Astrocyte of the hippocampus (primary cell): ENCODE measurements at places on chromosomes 3 and 15.
A peak's percentile ranks its signal among the peaks of the same experiment; 100 is the strongest.

DNA sequence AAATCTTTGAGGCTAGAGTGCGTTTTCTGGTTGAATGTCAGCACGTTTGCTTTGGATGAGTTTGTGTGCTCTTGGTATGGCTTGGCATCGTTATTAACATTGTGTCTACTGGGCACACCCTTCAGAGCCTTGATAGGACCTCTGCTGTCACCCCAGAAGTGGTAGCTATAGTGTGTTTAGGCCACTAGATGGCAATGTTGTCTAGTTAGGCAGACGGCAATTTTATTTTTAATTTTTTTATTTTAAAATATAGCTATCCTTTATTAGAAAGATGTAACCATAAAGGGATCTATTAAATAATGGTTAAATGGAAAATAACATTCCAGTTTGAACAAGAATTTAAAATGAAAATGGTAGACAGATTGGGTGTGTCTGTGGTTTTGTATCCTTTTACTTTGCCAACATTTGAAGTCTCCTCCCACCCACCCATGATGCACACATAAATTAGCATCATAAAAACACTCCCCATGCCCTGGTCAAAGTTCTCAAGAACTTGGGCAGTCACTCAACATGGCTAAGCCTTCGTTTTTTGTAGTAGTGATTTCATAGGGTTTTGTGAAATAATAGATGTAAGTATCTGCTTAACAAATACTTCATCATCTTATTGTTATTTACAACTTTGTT lies 200.7 kb downstream of the KCNH8 start:
- DNase-seq: peak; percentile 45

DNA sequence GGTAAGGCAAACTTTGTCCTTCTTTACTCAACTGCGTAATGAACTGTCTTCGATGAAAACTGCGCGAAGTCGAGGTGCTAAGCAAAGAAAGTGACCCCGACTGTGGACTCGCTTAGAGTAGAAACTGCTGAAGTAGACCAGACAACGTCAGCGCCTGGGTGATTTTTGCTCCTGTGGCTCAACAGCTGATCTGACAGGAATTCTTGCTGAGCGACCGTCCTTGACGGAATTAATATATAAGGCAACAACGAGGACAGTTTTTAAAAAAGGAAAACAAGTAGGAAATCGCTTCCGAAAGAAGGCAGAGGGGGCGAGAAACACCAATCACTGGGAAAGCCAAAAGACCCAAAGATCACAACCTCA lies 541 bp downstream of the RPS27L start:
- DNase-seq: peak; percentile 59

DNA sequence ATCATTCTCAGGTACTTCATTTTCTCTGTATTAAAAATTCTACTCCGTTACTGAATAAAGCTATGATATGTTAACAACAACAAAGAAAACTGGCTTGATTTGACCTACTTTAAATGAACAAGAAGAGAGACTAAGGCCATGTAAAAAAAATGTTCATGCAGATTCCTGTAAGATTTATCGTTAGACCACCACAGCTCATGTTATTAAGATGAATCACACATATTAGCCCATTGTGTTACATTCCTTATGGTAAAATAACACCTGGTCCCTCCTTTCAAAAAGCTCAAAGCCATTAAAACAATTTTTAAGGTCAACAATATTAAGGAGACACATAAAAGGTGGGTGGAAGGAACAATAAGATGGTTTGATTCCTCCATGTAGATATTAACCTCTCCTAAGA lies 6.3 kb downstream of the THOC7 start:
- peak; percentile 53 for DNase-seq

- DNase-seq: peak; percentile 5
Measured at GRCh38 chr3:184907681-184908649, 96.0 kb downstream of the VPS8 start.

DNA sequence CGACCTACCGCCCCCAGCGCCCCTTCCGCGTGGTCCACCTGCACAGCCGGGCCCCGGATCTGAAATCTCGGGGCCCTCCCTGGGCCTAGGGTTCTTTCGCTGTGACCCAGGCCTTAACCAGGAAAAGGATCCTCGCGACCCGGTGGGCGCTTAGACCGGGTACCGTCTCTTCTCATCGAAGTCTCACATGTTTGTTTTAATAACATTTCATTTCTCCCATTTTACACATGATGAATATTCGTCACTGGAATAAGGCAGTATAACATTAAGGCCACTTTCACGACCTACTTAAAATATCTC lies 277 bp upstream of the DALRD3 start:
- DNase-seq: no peak

- no peak for DNase-seq
Measured at GRCh38 chr3:12495749-12496452, 11.6 kb downstream of the TSEN2 start.

GRCh38 chr3:29067007-29067406 lies 213.9 kb upstream of the RBMS3 start:
- DNase-seq: peak; percentile 11

DNA sequence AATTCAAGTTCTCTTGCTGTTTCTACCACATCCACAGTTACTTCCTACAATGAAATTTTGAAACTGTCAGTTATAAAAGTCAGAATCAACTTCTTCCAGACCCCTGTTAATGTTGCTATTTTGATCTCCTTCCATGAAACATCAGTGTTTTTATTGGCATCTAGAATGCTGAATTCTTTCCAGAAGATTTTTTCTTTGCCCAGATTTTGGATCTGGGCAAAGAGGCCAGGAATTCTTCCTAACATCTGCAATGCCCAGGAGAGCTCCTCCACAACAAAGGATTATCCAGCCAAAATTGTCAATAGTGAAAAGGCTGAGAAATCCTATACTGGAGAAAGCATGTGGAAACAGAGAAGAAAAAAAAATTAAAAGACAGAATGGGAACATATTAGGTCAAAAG lies 75.5 kb downstream of the SERPINI1 start:
- DNase-seq: peak; percentile 11

DNA sequence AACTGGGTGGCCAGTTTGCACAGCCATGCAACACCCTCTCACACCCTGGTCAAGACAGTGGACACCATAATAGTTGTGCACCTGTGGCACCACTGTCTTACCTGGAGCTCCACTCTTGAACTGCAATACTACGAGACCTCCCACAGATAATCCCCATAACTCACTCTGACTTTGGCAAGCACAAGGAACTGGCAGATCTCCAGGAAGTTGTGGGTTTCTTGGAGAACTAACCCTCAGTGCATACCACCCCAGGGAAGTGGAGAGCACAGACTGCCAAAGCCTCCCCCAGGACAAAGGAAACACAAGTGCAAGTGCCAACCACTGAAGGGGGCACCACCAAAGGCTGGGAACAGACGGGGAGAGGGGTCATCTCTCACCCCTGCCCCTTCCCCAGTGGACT lies 318.6 kb downstream of the SUCLG2 start:
- DNase-seq: peak; percentile 84

GRCh38 chr3:53045518-53046170 lies at the start of gene SFMBT1:
SFMBT1 (minus strand) TSS chr3:53046073; CDS start chr3:52969128, 76,945 bp downstream.
- DNase-seq: peak; percentile 90

DNA sequence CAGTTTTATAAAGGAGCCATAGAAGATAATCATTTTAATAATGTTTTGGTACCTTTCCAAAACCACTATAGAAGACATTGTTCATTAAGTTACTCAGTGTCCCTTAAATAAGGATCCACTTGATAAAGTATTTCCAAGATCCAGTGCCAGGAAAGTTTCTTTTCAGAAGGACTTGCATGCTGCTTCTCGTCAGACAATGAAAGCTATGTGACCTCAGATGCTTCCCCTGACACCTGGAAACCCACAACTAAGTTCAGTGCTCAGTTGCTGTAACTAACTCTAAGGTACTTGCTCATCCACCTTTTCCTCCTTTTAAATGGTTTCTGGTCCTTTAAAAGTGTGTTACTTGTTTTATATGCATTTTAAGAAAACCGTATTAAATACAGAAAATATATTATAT lies 7.3 kb downstream of the SSR3 start:
- peak; percentile 63 for DNase-seq

GRCh38 chr3:74423867-74424266 lies 190.6 kb downstream of the CNTN3 start:
- no peak for DNase-seq

GRCh38 chr3:124203292-124203691 lies 211.4 kb upstream of the ROPN1 start:
- no peak for DNase-seq

- DNase-seq: peak; percentile 67
Measured at GRCh38 chr15:70974004-70974832, 81.6 kb downstream of the LRRC49 start.

- peak; percentile 72 for DNase-seq
Measured at GRCh38 chr15:88704791-88705768, 66.3 kb downstream of the ISG20 start.

GRCh38 chr15:50753463-50753862 lies 12.0 kb downstream of the SPPL2A start:
- no peak for DNase-seq

GRCh38 chr3:85567071-85567676 lies 608.4 kb downstream of the CADM2 start:
- DNase-seq: peak; percentile 42

GRCh38 chr3:146142757-146143156 lies 18.2 kb downstream of the PLOD2 start:
- peak; percentile 67 for DNase-seq

- no peak for DNase-seq
Measured at GRCh38 chr15:45586125-45586524, 1.1 kb upstream of the BLOC1S6 start.

DNA sequence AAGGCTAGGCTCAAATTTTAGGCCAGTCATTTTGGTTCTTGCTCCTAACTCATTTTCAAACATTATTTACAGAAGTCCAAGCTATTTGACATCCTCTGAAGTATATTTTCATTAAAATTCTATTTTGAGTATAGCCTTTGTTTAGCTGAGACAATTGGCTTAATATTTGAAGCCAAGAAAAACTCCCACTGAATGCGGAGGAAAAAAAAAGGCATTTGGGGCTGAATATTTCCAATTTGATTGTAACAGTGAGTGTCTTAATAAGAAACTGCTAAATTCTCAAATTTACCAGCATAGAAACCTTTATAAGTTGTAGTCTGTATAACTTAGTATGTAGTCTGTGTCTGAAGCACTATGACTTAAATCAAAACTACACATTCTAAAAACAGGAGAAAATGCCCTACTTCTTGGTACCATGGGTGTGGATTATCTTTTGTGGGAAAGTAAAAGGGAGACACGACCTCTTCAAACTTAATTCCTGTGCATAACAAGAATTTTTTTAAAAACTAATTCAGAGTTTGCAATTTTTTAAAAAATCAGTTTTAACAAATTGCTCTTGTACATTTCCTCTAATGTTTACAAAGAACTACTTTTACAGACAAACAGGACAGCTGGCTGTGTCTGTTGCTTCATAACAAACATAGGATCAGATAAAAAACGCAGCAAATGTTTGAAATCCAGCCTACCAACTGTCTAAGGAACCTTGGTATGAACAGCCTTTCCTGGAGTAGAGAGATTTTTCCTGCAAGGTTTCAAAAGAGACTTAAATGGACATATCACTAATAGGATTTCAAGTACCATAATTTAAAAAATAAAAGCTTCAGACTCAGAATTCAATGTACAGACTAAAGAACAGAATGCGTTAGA lies 52.7 kb upstream of the LMOD3 start:
- DNase-seq: no peak

DNA sequence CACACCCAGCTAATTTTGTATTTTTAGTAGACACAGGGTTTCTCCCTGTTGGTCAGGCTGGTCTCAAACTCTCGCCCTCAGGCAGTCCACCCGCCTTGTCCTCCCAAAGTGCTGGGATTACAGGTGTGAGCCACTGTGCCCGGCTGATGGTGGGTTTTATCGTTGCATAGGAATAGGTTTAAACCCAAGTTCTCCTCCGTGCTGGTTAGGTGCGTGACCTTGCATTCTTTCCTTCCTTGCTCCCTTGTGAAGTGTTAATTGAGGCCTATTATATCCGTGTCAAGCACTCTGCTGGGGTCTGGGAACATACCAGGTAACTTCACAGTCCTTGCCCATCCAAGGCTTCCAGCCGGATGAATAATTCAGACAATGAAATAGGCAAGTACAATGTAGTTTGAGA lies 19.3 kb upstream of the ETV5 start:
- DNase-seq: no peak

- DNase-seq: no peak
Measured at GRCh38 chr3:32334675-32335074, 57.0 kb upstream of the CMTM7 start.

DNA sequence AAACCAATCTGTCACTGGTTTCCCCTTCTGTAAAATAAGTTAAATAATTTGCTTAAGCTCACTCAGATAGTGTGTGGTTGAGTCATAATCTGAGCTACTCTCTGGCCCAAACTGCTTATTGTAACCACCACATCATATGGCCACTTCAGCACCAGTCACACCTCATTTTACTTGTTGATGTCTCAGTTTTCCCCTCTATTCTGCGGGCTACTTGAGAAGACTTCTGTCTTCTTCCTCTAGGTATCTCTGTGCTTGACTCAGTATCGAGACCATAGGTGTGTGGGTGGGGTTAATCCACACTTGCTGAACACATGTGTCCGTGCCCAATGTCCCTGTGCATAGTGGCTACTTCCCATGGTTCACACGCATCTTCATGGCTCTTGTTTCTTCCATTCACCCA lies 32.9 kb downstream of the CRYGS start:
- no peak for DNase-seq

DNA sequence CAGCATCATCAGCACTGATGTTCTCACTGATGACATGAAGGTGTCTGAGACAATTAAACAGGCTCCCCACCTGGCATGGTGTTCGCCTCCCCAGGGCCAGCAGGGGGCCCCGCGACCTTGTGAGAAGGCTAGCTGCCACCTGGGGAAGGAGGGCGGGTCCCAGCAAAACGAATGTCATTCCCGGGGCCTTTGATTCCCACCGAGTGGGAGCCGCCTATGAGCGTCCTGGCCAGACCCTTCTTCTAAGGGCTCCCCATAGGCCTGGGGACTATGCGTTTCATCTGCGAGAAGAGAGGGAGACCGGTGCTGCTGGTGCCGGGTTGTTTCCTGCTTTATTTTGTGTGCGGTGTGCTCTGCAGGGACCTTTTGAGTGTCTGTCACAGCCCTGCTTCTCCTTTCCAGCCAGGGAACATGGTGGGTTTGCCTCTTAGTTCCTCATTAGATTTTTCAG lies 20.5 kb upstream of the MINDY4B start:
- peak; percentile 81 for DNase-seq

DNA sequence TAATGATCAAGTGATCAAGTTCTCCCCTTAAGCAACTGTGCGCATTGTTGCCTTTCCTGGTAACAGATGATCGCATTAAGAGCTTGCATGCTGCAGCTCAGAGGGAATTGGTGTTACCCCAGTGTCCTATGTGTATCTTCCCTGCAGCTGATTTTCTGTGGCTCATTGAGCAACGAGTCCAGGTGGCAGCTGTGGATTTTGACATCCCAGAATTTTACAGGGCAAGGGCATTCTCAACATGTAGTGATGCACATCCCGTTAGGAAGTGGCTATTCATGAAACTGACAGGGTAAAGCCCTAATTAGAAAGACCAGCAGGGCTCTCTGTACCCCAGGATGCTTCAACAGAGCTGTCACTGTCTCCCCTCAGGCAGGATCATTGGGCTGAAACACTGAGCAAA lies 232.8 kb downstream of the AGBL1 start:
- DNase-seq: no peak

DNA sequence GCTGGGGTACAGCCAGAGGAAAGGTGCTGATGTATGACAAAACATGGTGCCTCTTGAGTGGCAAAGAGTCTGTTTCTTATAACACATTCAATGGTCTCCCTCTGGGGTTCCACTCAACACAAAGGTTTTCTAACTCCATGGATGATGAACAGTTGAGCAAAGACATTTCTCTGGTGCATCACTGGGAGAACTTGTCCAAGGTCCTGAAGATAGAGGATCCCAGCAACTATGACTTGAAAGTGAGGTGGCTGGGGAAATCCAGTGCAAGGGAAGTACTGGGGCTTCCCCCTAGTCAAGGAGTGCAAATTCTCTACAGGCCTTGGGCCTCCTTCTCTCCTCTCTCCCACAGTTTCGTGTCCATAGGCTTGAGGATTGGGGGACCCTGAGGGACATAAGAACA lies 431.1 kb downstream of the WDR72 start:
- peak; percentile 20 for DNase-seq
